ENCODE measurements at places on chromosomes 2 and 18.

DNA sequence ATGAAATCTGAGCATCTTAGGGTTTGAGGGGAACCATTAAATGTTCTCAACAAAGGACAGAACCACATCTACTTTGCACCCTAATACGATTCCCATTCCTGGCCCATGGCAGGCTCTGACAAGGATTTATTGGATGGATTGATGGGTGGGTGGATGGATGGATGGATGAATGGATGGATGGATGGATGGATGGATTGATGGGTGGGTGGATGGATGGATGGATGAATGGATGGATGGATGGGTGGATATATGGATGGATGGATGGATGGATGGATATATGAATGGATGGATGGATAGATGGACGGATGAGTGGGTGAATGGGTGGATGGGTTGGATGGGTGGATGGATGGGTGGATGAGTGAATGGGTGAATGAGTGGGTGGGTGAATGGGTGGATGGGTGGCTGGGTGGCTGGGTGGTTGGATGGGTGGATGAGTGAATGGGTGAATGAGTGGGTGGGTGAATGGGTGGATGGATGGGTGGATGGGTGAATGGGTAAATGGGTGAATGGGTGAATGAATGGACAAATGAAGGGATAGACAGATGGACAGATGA is 29.6 kb upstream of the MLPH start:
- no peak for DNase-seq

DNA sequence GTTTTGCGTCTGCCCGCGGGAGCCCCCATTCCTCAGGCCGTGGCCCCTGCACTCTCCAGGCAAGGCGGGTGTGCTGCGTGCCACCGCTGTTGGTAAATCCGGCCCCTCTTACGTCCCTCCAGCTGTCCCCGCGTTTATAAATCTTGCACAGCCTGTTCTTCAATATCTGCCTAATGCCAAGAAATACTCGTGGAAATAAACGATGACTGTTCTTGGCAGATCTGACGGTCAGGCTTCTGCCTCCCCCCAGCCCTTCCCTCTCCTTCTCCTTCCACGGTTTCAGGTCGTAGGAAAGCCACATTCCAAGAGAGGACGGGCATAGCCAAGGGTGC is 20.5 kb downstream of the ODC1 start:
- DNase-seq = no peak

GRCh38 chr2:207506426-207506825 is 23.3 kb upstream of the CREB1 start:
- no peak for DNase-seq

GRCh38 chr2:182372661-182373060 is 54.2 kb downstream of the PDE1A start:
- peak; percentile 78 for DNase-seq

DNA sequence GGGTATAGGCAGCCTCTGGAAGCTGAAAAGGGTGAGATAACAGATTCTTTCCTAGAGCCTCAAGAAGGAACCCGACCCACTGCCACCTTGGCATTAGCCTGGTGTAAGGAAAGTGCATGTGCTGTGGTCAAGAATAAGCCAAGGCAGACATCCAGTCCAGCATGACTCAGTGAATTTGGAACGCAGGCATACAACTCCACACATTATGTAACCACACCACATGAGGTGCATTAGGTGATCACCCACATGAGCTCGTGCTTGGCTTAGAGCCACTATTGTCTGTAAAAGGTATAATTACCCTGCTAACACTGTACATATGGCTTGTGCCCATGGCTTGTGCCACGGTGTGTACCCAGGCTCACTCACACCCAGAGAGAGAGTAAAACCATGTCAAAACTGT is 583.7 kb upstream of the HNMT start:
- no peak for DNase-seq

DNA sequence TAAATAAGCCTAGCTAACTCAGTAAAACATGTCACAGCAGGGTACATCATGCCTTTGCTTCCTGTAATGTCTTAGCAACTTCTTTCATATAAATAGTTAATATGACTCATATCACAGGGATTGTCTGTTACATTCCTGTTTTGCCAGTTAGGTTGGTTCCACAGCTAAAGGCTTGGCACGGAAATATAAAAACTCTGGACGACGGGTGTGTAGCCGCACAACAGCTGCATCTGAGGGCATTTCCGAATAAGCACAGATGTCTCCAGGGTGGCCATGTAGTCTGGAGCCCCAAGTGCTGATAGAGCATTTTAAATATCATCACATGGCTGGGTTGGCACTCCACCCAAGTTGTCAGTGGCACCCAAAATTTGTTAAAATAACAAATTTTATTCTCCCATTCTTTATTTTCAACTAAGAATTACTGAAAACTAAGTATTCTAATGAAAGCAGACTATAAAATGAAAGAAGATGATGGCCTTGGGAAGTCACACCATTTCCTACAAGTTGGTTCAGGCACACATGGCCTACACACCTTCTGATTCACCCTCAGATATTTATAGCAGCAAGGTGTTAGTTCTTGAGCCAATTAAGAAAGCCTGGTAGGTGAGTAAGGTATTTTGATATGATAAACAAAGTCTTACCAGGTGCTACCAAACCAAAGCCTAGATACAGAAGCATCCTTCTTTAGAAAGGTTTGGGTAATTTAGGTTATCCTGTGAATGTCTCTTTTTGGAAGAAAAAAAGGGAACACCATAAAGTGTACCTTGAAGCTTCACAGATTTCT is 61.8 kb upstream of the STK17B start:
- DNase-seq = peak; percentile 92

GRCh38 chr2:88038263-88039105 is 17.1 kb downstream of the KRCC1 start:
- DNase-seq = peak; percentile 46

GRCh38 chr2:142307616-142308115 is 176.8 kb upstream of the LRP1B start:
- DNase-seq = no peak

DNA sequence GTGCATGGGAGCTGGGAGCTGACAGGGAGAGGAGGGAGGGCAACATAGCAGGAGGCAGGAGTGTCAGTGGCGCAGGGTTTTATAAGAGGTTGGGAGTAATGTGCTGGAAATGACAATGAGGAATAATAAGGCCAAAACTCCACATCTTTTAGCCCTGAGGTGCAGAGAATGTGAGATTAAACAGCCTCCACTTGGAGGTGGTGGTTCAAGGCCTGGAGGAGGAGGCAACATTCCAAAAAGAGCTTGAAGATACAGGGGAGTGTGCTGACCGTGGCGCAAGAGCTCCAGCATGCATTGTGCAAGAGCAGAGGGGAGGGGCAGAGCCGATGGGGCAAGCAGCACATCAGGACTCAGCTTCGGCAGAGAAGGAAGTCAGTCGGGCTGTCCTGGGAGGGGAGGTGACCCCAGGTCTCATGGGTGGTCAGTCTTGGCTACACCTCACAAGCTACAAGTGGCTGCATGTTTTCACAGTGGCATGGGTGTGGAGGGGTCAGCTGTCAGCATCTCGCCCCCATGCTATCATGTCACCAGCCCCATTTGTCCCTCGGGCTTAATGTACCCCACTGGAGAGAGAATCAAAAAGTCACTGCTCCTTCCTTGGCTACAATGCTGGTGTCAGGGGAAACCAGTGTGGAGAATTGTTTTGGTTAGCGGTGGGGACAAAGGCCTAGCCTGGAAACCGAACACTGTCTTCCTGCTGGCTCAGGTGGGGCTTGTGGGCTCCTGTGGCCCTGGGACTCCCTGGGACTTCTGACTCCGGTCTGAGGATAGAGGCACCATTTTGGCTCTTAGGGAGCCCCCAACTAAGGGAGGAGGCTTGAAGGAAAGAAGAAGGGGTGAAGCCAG is 208.0 kb downstream of the ZFP36L2 start:
- DNase-seq = no peak

GRCh38 chr2:225091336-225091735 is 49.1 kb upstream of the DOCK10 start:
- DNase-seq = peak; percentile 12

DNA sequence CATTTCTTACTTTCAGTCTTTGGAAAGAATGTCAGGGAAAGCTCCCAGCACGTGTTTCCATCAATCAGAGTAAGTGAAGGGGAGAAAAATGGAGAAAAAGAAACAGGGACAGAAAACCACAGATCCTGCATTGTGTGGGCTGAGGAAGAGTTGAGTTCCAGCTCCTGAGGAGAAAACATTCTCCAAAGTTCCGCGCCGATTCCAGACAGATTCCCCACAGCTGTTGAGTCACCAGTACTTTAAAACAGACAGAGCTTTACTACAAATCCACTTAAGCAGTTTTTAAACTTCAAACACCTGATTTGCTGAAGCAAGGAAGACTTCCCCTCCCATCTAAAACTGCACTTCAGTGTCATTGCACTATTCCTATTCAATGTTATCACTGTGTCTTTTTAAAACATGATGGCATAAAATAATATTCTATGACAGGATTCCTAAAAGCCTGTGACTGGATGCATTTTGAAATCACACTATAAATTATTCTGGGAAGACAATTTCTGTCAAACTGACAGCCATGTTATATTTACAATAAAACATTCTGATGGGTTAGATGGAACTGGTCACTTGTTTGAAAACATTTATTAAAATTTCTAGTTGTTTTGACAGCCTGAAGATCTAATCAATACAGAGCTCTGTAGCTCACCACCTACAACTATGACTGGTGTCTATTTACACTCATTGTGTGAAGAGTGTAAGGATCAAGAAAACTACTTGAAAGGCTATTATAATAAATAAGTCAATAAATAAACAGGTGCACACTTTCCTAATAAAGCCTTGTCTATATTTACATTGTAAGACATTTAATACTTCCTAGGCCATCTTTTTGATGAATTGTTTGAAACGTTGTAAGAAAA is 40.9 kb downstream of the TCF4 start:
- DNase-seq = no peak

DNA sequence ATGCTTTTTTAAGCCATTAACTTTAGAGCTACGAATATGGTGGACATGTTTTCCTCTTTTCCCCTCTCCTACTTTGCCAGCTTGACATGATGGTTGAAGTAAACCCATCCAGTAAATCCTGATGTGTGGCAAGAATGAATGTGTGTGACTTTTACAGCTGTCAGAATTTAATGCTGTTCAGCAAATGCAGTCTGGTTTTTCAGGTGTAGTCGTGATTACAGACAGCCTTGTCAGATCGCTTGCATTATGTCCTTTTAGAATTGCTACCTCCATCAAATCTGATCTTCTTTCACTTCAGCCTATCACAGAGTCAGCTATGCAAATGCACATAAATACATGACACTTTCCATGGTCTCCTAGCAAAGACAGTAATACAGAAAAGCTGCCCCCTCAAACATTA is 278.5 kb downstream of the FBXO15 start:
- DNase-seq = no peak

DNA sequence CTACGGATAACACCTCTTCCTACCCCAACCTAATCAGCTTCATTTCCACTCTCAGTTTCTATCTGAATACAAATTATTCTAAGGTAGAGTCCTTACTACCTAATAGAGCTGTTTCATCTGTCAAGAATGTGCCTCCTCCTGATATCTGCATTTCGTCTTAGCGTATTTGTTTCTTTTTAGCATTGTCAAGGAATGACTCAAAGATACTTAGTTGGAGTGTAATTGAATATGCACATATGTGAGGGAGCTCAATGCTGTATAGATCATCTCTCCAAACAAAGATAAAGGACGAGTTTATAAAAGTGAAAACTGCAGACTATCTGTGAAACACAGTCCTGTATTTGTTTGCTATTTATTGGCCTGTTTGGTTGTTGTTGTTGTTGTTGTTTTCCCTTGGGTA is 2059.4 kb upstream of the CELF4 start:
- DNase-seq = no peak

- no peak for DNase-seq
Measured at GRCh38 chr2:43513216-43513615, 82.6 kb downstream of the THADA start.

GRCh38 chr2:56522605-56523089 is 338.9 kb downstream of the CCDC85A start:
- DNase-seq = no peak

DNA sequence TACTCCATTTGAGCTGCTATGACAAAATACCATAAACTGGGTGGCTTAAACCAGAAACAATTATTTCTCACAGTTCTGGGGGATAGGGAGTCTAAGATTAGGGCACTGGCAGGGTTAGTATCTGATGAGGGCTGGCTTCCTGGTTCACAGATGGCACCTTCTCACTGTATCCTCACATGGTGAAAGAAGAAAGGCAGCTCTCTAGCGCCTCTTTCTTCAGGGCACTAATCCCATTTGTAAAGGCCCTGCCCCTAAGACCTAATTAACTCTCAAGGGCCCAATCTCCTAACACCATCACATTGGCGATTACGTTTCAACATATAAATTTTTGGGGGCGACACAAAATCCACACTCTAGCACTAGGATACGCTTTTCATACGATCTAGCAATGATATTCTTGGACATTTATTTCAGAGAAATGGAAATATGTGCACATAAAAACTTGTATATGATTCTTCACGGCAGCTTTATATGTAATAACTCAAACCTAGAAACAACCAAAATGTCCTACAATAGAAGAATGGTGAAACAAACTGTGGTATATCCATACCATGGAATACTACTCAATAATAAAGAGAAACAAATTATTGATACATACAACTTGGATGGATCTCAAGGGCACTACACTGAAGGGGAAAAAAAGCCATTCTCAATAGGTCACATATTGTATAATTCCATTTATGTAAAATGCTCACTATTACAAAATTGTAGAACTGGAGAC is 111.0 kb downstream of the BCL2L11 start:
- DNase-seq = no peak

- no peak for DNase-seq
Measured at GRCh38 chr2:149371476-149371875, 41.1 kb downstream of the LYPD6 start.

GRCh38 chr2:139773720-139774277 is 993.6 kb upstream of the NXPH2 start:
- DNase-seq = no peak

- no peak for DNase-seq
Measured at GRCh38 chr2:49286726-49287125, 132.4 kb upstream of the FSHR start.

DNA sequence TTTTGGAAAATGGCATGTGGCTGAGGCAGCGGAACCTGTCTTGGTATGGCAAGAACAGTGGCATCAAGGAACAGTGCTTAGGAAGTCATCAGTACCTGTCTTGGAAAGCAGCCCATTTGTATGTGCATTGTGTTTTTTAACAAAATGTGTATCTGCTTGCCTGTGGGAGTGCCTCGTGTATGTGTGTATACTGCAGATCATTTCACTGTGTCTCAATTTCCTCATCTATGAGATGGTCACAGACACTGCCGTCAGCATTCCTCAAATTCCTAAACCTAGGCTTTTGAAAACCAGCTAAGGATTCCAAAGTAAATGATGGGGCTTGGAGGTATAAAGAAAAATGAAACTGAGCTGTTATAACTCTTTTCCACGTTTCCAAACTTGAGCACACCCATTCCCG is 441.3 kb downstream of the RND3 start:
- no peak for DNase-seq

- DNase-seq = no peak
Measured at GRCh38 chr2:138942466-138942865, 162.3 kb upstream of the NXPH2 start.

GRCh38 chr2:133885847-133886246 is 317.6 kb upstream of the NCKAP5 start:
- no peak for DNase-seq

GRCh38 chr2:203195331-203196036 is 43.3 kb upstream of the CYP20A1 start:
- DNase-seq = no peak

All from LoVo (cell line).